Stimulated activated CD4-positive, alpha-beta T cell treated with anti-CD3 and anti-CD28 coated beads, Interleukin-1b, Interleukin-23, amount 100 ng/mL, for 1 hour (primary cell): ENCODE measurements at places on chromosomes 16 and 17.

- DNase-seq = no peak
These were observed 20.5 kb downstream of the FOXL1 start for GRCh38 chr16:86598607-86599565.

DNA sequence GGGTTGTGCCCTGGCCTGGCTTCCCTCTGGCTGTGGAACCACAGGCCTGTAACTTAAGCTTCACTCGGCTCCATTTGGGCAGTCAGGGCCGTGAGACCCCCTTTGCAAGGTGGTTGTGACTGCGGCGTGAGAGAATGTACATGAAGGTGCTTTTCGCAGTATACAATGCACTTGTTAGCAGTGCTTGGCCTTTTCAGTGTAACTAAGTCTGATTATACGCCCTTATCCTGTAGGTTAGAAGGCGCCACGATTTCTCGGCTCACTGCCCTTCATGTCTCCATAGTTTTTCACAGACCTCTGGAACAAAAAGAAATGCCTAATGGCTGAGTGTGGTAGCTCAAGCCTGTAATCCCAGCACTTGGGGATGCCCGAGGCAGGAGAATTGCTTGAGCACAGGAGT lies 13.3 kb downstream of the SAP30BP start:
- no peak for DNase-seq

GRCh38 chr16:22054847-22055590 lies 37.3 kb upstream of the VWA3A start:
- no peak for DNase-seq

GRCh38 chr17:78748048-78748729 lies 33.9 kb downstream of the CYTH1 start:
- no peak for DNase-seq

GRCh38 chr16:81796583-81797346 lies 17.7 kb downstream of the PLCG2 start:
- DNase-seq = no peak

GRCh38 chr16:23368469-23368868 lies 66.4 kb downstream of the SCNN1B start:
- no peak for DNase-seq
